Mucosa of descending colon (tissue), 3 donors: ENCODE measurements at places on chromosomes 7 and 10.
A peak's percentile ranks its signal among the peaks of the same experiment; 100 is the strongest.

GRCh38 chr7:127828843-127829500 lies 177.0 kb downstream of the SND1 start:
- DNase-seq = no peak

GRCh38 chr10:24894728-24895127 lies 57.7 kb downstream of the PRTFDC1 start:
- DNase-seq = no peak

- no peak for DNase-seq
Observed at GRCh38 chr10:103921750-103922195, 3.8 kb upstream of the STN1 start.

GRCh38 chr7:25894902-25895791 lies 256.9 kb upstream of the NFE2L3 start:
- peak; percentile 81 for DNase-seq

DNA sequence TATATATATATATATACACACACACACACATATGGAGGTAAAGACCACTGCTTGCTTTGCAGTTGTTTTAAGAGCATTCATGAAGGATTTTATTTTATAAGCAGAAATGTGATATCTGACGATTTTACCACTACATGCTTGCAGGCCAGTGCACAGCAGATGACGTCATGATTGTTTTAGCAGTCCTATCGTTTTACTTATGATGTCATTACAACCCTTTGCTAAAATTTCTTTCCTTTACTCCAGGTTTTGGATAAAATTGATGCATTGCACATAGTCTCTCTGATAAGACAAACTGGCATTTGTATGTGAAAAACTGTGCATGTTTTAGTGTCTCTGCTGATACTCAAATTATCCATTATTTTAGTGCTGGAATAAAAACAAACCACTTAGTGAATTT lies 9.2 kb downstream of the EGFR start:
- DNase-seq = no peak

DNA sequence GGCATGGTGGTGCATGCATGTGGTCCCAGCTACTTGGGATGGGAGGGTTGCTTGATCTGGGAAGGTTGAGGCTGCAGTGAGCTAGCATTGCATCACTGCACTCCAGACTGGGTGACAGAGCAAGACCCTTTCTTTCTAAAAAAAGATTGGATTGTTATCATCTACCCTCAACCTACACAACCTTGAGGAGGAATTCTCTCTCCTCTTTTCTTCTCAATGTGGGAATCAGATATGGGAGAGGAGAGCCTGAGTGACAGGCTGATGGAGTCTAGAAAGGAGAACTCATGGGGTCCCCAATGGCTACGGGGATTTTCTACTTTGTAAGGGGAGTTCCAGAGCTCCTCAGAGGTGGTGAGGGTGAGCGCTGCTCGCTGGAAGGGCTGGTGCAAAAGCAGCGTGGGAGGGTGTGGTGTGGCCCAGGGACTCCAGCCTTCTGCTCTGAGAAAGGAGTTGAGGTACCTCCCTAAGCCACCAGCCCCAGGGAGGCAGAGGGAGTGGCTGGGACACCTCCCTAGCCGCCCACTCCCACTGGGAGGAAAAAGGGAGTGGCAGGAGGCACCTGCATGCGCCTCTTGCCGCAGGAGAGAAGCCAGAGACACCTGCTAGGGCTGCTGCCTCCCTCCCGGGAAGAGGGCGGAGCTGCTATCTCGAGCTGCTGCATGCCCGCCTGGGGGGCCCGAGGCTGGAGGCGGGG lies 48.4 kb downstream of the GATA3 start:
- DNase-seq = no peak

DNA sequence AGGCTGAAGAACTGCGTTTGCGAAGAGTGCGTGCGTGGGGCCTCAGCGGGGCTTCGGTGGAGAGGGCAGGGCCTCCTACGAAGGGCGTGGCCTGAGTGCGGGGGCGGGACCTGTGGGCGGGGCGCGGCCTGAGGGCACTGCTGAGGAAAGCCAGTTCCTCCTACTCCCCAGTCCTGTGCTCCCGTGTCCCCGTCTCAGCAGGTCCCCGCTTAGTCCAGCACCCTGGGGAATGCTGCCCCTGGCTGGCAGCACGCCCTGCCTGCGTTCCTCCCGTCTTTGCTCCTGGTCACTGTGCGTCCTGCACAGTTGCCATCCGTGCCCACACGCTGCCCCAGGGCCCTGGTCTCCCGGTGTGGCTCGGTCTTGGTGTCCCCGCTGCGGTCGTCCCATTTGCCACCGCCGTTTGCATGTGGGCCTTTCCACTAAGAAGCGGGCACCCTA lies 177.1 kb downstream of the ZNF248 start:
- no peak for DNase-seq

DNA sequence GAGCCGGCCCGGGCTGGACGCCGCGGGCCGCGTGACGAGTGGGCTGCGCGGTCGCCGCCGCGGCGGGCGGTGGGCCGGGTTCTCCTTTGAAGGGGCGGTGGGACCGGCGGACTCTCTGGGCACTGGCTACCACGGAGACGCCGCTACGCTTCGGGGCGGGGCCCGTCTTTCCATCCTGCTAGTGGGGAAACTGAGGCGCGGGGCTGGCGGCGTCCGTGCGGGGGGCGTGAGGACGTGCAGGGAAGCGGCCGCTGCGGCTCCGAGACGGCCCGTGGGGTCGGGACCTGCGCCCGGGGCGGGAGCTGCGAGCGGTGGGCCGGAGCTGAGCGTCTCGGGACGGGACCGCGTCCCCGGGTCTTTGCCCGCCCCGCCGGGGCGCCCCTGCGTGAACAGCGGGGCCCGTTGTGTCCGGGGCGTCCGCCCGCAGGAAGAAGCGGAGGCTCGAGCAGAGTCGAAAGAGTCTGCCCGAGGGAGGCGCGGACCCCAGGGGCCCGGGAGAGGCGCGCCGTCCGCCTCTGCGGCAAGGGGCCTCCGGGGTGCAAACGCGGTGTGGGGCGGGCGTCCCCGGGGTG lies 548 bp upstream of the BNIP3 start:
- DNase-seq = no peak

- DNase-seq = no peak
Observed at GRCh38 chr10:4384245-4384644, 441.8 kb upstream of the AKR1E2 start.

DNA sequence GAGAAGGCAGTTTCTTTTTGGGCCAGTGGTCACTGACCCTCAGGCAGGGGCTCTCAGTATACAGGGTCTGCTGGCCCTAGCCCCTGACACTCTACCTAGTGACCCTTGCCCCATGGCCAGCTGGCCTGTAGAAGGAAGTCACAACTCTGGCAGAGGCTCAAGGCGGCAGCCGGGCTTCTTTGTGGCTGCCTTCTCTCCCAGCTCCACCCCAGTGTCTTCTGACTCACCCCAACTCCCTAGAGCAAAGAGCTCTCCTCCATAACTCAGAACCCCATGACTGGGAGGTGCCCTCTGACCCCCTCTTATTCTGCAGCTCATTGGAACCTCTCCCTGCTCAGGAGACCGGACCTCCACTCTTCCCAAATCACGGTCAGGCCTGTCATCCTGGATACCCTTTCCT lies 358.2 kb downstream of the FGFR2 start:
- DNase-seq = peak; percentile 89

DNA sequence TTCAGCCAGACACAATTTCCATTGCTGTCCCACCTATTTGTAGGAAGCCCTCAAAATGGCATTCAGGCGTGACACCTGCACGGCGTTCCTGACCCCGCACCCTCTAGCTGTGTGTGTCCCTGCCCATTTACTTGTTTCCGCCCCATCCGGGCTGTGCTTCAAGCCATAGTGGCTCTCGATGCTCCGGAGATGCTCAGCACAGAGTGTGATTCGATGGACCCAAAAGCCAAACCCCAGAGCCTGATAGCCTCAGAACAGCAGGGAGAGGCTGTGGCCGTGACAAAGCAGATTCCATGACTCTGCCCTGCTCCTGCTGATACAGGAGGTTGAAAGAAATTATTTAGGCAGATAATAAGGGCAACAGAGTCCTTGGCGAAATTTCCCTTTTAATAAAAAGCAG lies 13.4 kb downstream of the BUD31 start:
- no peak for DNase-seq

GRCh38 chr7:139427788-139428187 lies 55.7 kb downstream of the KLRG2 start:
- DNase-seq = no peak

DNA sequence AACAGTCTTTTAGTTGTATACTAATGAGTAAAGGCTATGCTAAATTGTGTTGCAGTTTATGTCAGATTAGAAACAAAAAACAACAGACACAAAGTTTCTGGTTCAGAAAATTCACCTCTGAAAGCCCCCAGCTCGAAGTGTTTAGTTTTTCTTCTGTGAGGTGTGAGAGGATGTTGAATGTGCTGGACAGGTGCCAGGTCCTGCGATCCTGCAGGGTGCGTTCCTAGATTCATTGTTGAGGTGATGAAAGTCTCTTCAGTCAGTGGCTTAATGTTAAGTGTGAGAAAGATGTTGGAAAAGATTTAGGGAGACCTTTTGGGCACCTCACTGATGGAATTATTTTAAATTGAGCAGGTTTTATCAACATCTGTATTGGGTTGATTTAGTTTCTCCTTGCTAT lies 287.3 kb downstream of the SDK1 start:
- DNase-seq = no peak

- DNase-seq = no peak
Observed at GRCh38 chr7:24419077-24419476, 135.1 kb downstream of the NPY start.

GRCh38 chr10:123666318-123667236 lies at the start of gene GPR26:
Gene GPR26 (plus strand): TSS chr10:123666355. CDS start chr10:123666408, 53 bp downstream.
- no peak for DNase-seq

GRCh38 chr7:92669616-92670165 lies 79.5 kb upstream of the FAM133B start:
- DNase-seq = no peak

GRCh38 chr7:45881759-45882464 lies 6.4 kb upstream of the IGFBP1 start:
- DNase-seq = no peak

DNA sequence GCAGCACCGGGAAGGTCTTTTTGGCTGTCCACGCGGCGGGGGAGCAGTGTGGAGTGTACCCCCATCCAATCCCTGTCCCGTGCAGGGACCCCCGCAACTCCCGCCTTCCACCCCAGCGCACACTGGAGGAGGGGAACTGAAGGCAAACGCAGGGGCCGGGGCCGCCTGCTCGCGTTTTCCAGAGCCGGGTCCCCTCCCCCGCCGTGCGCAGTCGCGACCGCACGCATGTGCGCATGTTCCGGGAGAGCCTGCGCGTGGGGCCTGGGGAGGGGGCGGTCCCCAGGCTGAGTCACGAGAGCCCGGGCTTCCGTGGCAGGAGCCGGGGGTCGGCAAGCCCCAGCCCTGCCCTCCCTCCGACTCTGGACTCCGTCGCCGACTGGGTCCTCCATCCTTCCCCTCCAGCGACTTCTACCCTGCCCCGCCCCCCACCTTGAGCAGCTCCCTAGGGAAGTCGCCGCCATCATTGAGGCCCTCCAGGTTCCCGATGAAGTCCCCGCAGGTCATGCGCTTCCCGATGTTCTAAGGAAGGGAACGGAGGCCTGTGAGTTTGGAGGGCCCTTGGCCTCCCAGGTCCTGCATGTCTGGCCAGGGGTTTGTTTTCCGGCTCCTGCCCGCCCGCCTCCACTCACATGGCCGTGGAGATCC lies 8.0 kb downstream of the PSD start:
- no peak for DNase-seq

DNA sequence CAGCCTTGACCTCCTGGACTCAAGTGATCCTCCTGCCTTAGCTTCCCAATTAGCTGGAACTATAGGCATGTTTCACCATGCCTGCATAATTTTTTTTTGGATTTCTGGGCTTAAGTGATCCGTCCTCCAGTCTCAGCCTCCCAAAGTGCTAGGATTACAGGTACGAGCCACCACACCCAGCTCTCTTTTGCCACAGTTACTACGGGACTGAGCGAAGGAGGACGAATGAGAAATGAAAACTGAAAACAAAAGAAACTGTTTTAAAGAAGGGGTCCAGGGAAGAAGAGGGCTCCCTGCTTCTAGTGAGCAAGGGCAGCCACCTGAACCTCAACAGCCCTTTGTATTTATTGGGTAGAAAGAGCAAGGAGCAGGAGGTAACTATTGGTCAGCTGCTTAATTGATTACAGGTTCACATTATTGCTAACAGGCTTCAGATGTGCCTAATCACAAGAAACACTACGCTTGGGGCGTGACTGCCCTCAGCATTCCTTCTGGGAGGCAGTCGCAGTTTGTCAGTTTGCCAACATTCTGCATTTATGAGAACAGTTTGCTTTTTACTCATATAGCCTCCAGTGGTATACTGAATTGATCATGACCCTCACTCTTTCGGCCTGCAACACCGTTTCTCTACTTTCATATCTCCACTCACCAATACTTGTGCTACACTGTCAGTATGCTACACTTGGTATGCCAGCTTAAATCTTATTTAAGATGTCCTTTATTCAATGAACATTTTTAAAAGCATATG lies 676.8 kb downstream of the DNAJB9 start:
- no peak for DNase-seq

- no peak for DNase-seq
Observed at GRCh38 chr10:11017000-11017569, 587 bp upstream of the CELF2 start.

DNA sequence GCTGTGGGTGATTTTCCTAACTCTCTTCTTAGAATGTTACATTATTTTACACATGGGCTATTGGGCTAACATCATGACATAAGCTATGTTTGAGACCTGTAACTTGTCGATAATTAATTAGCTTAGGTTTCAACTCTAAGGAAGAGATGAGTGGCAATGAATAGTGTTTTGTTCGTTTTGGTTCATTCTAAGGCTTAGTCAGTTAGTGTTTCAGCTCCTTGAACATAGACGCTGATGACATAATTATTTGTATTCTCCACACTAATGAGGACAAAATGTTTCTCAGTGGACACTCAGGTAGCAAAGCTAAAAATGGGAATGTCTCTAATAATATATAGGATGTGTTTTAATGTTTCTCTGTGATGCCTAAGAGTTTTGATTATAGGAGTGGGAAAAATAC lies 401.9 kb downstream of the GATA3 start:
- no peak for DNase-seq

- DNase-seq = no peak
Observed at GRCh38 chr10:28951484-28951883, 274.2 kb downstream of the BAMBI start.

DNA sequence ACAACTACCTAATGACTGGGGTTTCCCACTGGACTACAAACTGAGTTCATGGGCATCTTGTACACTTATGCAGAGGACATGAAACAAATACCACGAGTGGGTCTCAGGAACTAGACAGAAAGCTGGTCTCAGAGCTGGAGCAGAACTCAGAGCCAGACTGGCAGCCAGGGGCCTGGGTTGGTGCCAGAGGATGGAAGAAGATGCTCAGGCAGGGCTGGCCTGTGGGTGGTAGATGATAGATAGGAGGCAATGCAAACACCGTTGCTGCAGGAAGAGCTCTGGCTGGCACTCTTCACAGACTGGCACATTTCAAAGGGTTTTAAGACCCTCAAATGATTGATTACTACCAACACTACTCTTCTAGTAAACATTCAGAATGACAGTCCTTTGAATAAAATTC lies 28.8 kb downstream of the ENO4 start:
- no peak for DNase-seq
